Globus pallidus (tissue), 1 donor: ENCODE measurements at places on chromosomes 5 and 9.

- no peak for DNase-seq
Measured at GRCh38 chr5:79636981-79637733, 24.9 kb downstream of the TENT2 start.

DNA sequence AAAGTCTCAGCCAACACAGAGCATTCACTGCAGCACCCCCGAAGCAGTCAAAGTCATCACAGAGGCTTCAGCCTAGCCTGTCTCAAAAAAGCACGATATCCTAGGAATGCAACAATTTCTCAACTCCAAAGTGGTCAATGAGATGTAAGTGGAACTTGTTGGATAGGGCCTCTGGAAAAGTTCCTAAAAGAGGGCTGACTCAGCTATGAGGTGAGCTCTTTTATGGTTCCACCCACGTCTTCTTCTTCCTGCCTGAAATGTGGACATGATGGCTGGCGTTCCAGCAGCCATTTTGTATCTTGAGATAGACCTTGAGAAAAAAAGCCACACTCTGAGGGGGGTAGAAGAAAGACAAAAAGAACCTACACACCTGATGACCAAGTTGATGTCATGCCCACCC is 32.5 kb upstream of the TRIO start:
- DNase-seq: no peak

DNA sequence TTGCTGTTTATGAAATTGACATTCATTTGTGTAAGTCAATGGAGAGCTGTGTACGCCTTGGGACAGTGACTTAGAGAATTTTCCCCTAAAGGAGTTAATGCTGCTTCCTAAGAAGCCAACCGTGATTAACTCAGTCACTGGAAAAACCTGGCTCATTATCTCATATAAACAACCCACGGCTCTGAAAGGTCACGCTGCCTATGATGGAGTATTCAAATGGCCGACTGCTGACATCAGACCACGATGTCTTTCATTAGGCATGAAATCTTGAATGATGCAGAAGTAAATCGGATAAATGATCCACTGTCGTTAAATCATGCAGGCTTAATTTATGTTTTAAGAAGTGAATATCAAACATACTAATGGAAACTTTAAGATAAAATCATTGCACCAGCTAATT is 603.7 kb downstream of the RAB3C start:
- DNase-seq: no peak

DNA sequence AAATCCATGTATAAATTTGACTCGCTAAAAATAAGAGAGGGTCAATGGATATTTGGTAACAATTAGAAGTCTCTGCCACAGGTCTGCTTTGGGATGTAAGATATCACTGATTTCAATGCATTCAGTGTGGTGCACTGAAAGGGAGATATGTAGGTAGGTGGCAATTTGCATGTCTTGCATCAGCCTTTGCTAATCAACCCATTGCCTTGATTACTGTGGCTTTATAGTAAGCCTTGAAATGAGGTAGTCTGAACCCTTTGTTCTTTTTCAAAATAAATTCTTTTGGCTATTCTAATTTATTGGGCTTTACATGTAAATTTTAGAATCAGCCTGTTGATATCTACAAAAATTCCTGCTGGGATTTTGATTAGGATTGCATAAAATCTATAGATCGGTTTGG is 15.8 kb upstream of the TBCA start:
- DNase-seq: no peak

GRCh38 chr5:124524552-124525232 is 221.7 kb downstream of the ZNF608 start:
- no peak for DNase-seq

- no peak for DNase-seq
Measured at GRCh38 chr9:74729136-74729695, 158.5 kb downstream of the TRPM6 start.

GRCh38 chr5:91848453-91848852 is 465.3 kb upstream of the ARRDC3 start:
- DNase-seq: no peak

GRCh38 chr5:150161242-150162141 is 5.1 kb upstream of the CDX1 start:
- no peak for DNase-seq

GRCh38 chr5:73387601-73388305 is 60.8 kb downstream of the FOXD1 start:
- no peak for DNase-seq

GRCh38 chr9:99635032-99635431 is 186.7 kb upstream of the NR4A3 start:
- DNase-seq: no peak

DNA sequence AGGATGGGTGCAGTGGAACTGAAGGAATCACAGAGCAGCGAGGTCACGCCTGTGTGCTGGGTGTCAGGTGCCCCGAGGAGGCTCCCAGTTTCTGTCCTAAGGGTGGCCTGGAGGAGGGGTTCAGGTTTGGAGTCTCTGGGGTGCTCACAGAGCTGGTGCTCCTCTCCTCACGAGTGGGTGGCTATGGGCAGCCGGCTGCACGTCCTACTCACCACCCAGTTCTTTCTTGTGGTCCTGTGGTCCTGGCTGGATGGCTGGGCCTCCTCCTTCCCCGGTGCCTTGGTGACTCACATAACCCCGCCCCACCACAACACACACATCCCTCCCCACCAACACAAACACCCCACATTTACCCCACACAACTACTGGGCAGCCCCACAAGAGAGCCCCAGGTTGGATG is 9.9 kb upstream of the PTGS1 start:
- no peak for DNase-seq

- no peak for DNase-seq
Measured at GRCh38 chr5:151459680-151460324, 12.4 kb downstream of the SLC36A1 start.

GRCh38 chr5:67561151-67561932 is 364.7 kb upstream of the CD180 start:
- DNase-seq: no peak

DNA sequence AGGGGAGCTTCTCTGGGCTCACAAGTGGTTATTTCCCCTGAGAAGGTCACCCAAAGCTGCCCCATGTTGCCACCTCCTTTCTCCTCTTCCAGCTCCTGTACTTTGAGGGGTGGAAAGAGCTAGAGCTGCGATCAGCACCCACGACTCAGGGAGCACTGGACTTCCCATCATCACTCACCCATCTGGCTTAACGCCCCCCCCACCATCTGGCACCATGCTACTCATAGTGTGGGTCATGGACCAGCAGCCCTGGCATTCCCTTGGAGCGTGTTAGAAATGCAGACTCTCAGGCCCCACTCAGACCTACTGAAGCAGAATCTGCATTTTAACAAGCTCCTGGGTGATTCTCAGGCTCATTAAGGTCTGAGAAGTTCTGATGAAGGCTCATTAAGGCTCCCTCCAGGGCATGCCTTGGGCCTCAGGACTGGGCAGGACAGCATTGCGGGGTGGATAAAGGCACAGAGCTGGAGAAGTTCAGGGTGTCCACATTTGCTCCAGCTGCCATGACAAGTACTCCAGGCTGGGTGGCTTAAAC is 67.3 kb downstream of the GALNT12 start:
- no peak for DNase-seq

- no peak for DNase-seq
Measured at GRCh38 chr9:108117795-108118194, 628.2 kb upstream of the KLF4 start.

DNA sequence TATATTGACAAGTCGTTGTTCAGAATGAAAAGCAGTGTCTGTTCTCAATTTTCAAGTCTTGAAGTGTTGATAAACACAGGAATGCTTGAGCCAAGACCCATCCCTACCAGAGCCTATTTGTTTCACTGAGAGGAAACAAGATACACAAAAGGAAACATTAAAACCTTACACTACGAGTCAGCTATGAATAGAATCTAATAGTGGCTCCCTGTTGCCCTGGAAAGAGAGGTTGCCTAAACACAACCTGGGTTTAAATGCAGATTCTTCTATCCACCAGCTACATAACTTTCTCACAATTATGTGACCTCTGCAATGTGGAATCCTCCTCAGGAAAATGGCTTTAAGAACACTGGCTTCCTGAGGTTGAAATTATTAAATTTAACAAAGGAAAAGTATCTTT is 29.1 kb upstream of the BNC2 start:
- no peak for DNase-seq

GRCh38 chr9:133813749-133814585 is 75.8 kb upstream of the SARDH start:
- no peak for DNase-seq

DNA sequence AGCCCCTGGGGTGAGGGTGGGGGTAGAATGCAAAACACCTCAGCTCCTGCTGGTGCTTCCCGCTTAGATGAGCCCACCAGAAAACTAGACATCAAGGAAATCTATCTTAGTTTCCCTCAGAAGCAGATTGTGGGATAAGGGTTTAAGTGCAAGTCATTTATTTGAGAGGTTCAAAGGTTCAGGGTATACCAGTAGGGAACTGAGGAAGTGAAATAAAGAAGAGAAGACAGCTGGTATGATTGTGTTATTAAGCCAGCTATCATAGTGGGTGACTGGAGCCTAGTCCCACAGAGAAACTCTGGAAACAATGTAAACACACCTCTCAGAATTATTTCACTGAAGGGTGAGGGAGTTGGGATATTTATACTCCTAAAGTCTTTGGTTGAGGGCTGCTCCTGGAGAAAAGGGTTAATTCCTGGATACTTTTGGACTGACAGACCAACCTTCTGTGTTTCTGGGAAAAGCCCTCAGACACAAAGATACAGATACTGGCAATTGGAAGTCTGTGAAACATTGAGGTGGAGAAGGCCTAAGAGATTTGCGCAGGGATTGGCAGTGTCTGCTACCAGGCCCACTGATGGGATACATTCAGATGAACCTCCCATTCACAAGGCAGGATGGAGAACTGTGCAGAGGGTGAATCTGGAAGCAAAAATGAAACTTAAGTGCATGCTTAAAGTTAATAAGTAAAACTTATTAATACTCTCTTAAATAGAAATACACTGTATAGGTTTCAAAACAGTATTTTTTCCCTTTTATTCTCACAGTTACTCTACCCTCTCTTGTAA is 6.4 kb upstream of the DCTN4 start:
- DNase-seq: no peak

GRCh38 chr5:116550082-116550481 is 24.5 kb downstream of the SEMA6A start:
- no peak for DNase-seq

DNA sequence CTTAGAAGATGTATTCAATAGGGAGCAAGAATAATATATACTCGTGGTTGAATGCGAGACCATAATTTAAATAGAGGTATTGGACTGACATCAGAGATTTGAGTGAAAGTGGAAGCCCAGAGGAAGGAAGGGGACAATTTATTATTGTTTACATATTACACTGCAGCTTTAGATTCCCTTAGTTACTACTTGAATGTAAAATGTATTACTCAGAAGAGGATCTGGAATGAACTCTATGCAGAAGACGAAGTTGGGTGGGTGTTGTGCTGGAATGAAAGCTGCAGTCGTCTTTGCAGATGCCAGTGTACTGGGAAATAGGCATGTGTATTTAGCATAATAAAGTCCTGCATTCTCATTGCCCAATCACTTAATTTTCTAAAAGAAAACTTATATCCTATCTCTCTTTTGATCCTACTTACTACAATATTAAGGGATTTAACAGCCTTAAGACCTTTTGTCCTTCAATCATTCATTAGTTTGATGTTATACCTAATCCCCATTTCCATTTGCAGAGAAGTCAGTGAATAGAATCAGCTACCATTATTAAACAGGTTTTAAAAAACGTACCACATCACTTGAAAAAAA is 570.7 kb upstream of the WWC1 start:
- DNase-seq: no peak

- DNase-seq: no peak
Measured at GRCh38 chr5:115295777-115296123, 704 bp downstream of the CCDC112 start.

GRCh38 chr5:159827861-159828260 is 88.4 kb upstream of the ADRA1B start:
- no peak for DNase-seq

DNA sequence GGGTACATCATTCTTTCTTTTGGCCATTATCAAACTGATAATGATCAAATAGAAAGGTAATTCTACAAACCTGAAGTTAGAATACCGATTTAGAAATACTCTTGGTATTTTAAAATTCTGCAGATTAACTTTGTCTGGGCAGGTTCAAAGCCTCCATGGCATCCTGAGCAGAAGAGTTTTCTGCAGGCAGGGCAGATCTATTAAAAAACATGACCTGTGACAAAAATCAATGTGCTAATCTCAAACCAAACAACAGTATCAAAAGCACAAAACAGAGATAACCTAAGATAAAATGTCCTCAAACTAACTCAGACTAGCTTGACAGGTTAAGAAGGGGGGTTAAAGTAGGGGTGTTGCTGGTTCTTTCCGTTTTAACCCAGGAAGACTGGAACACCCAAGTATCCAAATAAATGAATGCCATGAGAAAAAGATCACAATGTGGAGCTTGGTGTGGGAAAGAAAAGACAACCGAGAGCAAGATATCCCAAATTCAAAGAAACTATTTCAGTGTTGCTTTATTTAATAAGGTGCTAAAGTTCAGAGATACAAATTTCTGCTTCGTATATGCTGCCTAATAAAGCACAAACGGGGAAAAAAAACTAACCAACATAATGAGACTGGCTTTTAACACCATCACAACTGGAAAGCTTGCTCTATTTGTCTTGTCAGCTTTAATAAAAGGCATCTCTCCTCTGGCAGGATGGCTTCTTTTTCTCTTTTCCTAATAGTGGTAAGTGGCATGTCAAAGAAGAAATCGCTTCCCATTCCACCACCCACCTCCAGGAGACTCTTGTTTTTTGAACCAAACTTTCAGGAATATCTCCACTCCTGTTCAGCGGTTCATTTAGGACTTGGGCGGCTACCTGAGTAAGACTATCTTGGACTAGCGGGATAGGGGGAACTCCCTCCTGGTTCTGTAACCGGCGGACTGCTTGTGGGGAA is 2.3 kb downstream of the EFNA5 start:
- DNase-seq: no peak

DNA sequence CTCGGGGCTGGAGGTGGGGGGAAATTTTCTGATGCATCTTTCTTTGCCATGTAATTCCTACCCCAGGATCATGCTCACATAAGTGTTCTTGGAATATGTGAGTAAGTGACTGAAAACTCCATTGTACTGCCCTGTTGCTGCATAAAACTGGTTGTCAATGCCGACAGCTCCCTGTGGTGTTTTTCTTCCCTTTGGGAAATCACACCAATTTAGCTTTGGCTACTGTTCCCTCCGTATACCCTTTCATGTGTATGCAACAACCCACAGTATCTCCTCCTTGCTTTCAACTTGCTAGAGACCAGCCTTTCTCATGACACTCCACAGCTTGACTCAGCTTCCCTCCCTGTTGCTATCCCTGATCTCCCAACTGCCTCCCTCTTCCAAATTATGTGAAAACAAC is 240.6 kb downstream of the TRIM32 start:
- no peak for DNase-seq

DNA sequence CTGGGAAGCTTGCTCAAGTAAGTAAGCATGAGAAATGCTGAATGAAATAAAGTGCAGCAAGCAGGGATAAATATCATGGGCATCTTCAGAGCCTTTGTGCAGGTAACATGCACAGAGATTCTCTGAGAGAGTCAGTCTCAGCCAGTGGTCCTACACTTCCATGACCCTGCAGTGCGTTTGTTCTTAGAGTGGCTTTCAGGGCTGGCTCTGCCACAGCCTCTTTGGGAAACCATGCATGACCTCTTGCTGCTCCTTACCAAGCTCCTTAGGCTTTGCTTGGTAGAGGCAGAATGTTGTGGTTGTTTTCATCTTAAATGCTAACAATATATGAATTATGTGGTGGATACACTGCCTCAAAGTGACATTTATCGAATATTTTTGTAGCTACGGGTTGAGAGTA is 5.4 kb downstream of the SYK start:
- no peak for DNase-seq

GRCh38 chr5:79416499-79416898 is 97.4 kb downstream of the HOMER1 start:
- DNase-seq: peak; percentile 16

GRCh38 chr5:59190746-59191145 is 607.9 kb downstream of the RAB3C start:
- no peak for DNase-seq
